Stomach (tissue), 19 donors: ENCODE measurements at places on chromosomes 7 and 10. TPM values are rescaled to one million over a fixed set of nuclear protein-coding genes. Genes with fewer than 3 reads are reported as not detected.
A peak's percentile ranks its signal among the peaks of the same experiment; 100 is the strongest.

The DEPP1 gene
- 13.3 TPM for total RNA-seq

The PAX4 gene
- total RNA-seq: not detected

The BLOC1S2 gene
- not detected for total RNA-seq

The PARG gene
- 19.1 TPM for total RNA-seq

GRCh38 chr10:95767884-95768556 lies 12.1 kb downstream of the ENTPD1 start:
- peak; percentile 42 for DNase-seq

- DNase-seq: no peak
Measured at GRCh38 chr7:36527549-36527913, 137.9 kb downstream of the ANLN start.

DNA sequence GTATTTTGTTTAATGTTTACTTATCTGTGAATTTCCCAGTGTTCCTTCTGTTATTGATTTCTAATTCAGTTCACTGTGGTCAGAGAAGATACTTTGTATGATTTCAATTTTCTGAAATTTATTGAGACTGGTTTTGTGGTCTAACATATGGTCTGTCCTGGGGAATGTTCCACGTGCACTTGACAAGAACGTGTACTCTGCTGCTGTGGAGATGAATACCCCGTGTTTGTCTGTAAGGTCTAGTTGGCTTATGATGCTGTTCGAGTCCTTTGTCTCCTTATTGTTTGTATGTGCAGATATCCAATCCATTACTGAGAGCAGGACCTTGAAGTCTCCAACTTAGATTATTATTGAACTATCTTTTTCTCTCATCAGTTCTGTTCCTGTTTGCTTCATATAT lies 371.5 kb upstream of the MYO3A start:
- DNase-seq: no peak

- DNase-seq: no peak
Measured at GRCh38 chr7:55211726-55212125, 153.4 kb upstream of the LANCL2 start.

GRCh38 chr10:62894156-62894555 lies 78.0 kb upstream of the EGR2 start:
- no peak for DNase-seq

DNA sequence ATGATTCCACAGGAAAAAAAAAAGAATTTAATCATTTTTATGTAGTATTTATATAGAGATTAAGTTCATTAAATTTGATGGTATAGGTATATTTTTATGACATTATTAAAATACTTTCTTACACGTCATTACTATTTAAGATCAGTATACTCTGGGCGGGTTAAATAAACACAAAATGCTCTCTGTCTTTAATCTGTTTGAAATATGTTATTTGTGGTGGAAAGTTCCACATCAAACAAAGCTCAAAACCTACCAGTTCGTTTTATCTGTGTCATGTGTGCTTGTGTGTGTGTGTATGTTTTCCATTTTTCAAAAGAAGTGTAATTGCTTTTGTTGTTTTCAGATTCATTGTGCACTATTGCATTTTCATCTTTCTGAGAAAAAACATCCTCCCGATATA lies 488.5 kb downstream of the ANKRD7 start:
- no peak for DNase-seq

DNA sequence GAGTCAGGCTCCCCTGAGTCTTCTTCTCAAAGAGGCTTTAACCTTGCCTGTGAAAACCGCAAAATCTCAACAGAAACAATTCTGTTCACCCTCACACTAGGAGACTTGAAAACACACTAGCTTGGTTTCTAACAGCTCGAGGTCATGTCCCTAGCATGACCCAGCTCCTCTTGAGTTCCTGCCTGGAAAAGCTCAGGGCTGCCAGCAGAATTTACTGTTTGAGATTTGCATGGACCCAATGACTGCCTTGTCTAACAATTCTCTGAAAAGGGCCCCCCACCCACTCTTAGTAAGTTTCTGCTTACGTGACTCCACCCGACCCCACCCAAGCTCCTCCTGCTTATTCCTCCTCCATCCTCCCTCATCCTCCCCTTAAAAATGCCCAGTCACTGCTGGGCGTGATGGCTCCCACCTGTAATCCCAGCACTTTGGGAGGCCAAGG lies 85.1 kb upstream of the KMT2C start:
- no peak for DNase-seq

- DNase-seq: peak; percentile 60
Measured at GRCh38 chr10:22655312-22655981, 58.9 kb downstream of the PIP4K2A start.

GRCh38 chr7:124276005-124276622 lies 243.2 kb upstream of the TMEM229A start:
- no peak for DNase-seq

GRCh38 chr10:95168694-95169093 lies 25.3 kb upstream of the ACSM6 start:
- no peak for DNase-seq
